ENCODE measurements at places on chromosomes 5 and 9.

DNA sequence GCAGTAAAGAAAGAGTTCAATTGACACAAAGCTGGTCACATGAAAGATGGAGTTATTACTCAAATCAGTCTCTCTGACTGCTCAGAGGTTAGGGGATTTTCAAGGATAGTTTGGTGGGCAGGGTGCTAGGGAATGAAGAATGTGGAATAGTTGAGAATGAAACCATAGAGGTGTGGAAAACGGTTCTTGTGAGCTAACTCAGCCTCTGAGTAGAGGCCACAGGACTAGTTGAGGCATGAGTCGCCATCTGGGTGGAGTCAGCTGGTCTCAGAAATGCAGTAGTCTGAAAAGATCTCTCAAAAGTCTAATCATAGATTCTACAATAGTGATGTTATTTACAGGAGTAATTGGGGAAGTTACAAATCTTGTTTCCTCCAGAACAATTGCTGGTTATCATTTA lies 178.9 kb upstream of the SPEF2 start:
- no peak for DNase-seq

DNA sequence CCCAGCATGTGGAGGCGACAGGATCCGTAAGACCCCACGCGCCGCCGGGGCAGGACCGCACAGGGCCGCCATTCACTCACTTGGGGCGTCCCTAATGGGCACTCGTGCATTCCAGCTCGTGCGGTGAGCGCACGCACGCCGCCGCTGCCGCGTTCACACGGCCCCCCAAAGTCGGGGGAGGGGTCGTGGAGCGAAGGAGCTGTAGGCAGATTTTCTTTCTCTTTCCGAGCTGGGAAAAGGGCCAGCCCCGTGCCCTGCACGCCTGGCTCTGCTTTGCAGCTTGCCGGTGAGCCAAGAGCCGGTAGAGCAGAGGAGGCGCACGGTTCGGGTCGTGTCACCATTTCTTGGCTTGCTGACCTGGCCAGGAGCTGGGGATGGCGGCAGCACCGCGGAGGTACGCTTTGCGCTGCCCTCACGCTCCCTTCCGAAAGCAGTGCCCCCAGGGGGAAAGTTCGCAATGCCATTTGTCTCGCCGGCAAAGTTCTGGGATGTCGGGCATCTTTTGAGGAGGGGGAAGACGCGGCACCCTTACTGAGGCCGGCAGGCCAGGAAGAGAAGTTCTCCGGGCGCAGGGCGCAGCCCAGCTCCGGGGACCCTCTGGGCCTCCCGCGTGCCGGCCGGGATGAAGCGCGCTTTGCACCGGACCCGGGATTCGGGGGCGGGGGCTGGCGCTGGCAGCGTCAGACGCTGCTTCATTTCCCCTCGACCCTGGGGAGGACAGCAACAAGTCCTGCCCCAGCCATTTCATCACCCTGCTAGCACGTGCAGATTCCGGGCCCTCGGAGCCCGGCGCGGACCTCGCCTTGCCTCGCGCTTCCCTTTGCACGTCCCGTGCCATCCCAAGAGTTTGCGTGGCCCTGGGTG lies 898 bp downstream of the STC2 start:
- DNase-seq: no peak

DNA sequence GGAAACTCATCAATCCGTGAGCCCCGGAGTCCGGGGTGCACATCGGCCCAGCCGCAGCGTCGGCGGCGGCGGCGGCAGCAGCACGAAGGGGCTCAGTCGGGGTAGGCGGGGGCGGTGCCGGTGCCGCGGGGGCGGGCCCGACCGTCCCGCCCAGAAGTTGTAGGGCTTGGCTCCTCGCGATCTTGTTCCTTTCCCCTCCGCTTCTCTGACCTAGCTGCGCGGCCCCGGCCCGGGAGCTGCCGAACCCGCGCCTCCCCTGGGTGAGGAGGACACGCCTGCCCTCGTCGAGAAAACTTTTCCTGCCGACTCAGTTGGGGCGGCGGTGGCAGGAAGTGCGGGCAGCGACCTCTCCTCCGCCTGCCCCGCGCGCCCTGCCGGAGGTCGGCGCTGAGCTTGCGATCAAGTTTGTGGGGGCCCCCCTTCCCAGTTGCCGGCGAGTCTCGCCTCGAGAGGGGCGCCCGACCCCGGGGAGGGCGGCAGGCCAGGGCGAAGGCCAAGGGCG lies at the start of gene MAN2A1:
TSS of gene MAN2A1 (plus strand) at position 188 of the 502 bp plus-strand sequence. CDS start 491 bp downstream, outside the sequence.
- peak; percentile 88 for DNase-seq

DNA sequence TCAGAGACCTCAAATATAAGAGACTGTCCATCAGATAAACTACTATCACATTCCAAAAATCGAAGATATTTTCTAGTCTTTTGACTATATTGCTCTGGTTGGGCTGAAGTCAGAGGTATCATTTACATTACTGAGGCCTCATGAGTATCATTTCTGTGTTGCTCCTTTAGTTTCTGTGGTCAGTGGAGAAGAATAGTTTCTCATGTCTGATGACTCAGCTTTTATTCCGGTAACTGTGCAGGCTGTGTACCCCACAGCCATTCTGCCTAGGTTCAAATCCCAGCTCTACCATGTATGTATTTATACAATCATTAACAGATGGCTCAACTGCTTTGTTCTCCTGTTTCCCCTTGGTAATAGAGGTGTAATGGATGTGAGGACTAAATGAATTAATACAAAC lies 179.3 kb downstream of the ALDH1A1 start:
- no peak for DNase-seq

- no peak for DNase-seq
Observed at GRCh38 chr5:15722305-15722704, 222.3 kb downstream of the FBXL7 start.

DNA sequence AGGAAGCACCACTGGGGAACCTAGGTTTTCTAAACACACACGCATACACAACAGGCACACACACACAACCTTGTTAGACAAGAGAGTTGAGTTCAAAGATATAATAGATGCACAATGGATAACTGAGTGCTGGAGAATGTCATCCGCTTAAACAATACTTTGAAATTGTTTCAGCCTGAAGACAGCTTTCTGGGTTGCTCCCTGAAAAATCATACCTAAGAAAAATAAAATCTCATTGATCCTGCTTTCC lies 126.1 kb downstream of the TMEM161B start:
- no peak for DNase-seq

- no peak for DNase-seq
Observed at GRCh38 chr5:108437425-108437824, 55.5 kb upstream of the FBXL17 start.

DNA sequence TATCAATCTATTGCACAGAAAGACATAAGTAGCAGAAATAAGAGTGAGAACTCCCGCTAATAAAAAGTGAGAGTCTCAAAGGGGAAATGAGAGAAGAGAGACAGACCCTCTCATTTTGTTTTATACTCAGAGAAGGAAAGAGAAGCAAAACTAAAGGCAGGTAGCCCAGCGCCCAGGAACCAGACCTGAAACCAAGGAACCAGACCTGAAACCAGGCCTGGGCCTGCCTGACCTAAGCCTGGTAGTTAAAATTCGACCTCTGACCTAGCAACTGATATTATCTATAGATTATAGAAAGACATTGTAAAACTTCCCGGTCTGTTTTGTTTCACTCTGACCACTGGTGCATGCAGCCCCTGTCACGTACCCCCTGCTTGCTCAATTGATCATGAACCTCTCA lies 134.5 kb upstream of the SEMA6A start:
- DNase-seq: no peak

GRCh38 chr5:14590949-14591348 lies 9.4 kb downstream of the OTULINL start:
- DNase-seq: no peak

DNA sequence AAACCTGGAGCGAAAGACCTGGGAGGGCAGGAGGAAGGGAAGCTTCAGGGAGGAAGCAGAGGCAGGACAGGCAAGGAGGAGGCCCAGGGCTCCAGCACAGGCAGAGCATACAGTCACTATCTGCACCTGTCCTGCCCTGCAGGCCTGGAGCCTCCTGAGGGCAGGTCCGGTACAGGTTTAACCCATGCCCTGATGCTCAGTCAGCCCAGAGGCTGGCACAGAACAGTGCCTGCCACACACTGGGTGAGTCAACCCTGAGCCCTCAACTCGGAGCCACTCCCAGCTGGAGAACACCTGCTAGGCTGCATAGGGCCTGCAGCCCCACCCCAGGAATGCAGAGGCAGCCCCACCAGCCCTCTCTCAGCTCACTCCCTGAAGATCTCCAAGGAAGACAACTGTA lies 161.5 kb upstream of the PHYKPL start:
- peak; percentile 46 for DNase-seq

- no peak for DNase-seq
Observed at GRCh38 chr5:110150199-110150598, 460.5 kb downstream of the MAN2A1 start.

- DNase-seq: peak; percentile 64
Observed at GRCh38 chr5:6572086-6572824, 60.6 kb downstream of the NSUN2 start.

GRCh38 chr5:102778478-102778877 lies 23.4 kb downstream of the PAM start:
- no peak for DNase-seq

DNA sequence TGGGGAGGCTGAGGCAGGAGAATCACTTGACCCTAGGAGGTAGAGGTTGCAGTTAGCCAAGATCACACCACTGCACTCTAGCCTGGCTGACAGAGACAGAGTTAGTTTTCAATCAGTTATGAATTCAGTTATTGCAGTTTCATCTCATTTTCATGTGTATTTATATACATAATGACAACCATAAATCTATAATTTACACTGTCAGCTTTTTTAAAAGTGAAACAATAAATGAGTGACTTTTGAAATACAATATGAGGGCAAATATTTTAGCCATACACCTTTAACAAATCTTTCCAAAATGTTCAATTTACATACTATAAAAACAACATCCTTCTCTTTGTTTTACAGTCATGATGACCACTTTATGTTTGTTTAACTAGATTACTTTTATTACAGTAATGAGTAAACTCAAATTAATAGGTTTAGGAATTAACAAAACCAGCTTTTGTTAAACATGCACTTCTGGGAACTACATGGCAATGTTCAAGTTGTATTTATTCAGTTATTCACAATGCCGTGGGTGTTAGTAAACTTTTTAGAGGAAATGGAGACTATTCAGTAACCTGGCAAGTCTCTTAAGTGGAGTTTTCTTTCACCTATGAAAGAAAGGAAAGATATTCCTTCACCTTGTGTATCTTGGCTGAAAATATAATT lies 12.7 kb downstream of the TYRP1 start:
- DNase-seq: no peak

Data from suprapubic skin (tissue), 4 donors.